ENCODE measurements at places on chromosomes 7 and 10.

- DNase-seq, result peak; percentile 8
Observed at GRCh38 chr7:21300692-21301091, 127.2 kb upstream of the SP4 start.

DNA sequence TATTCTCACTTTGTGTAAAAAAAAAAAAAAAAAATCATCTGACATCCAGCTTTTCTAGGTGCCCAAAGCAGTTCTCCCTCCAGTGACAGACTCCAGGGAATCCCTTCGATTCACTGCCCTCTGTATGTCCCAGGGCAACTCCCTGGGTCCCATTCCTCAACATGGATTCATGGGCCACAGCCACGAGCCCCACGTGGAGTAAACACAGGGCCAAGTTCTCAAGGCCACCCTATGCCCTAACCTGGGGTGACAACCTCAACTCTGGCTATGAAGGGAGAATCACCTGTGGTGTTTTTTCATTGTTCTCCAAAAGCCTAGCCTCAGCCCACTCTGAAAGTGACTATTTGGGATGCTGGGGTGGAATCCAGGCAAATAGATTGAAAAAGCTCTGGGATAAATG lies 3.4 kb downstream of the BNIP3 start:
- no peak for DNase-seq

- DNase-seq, result no peak
Observed at GRCh38 chr7:50542132-50542531, 23.1 kb downstream of the DDC start.

DNA sequence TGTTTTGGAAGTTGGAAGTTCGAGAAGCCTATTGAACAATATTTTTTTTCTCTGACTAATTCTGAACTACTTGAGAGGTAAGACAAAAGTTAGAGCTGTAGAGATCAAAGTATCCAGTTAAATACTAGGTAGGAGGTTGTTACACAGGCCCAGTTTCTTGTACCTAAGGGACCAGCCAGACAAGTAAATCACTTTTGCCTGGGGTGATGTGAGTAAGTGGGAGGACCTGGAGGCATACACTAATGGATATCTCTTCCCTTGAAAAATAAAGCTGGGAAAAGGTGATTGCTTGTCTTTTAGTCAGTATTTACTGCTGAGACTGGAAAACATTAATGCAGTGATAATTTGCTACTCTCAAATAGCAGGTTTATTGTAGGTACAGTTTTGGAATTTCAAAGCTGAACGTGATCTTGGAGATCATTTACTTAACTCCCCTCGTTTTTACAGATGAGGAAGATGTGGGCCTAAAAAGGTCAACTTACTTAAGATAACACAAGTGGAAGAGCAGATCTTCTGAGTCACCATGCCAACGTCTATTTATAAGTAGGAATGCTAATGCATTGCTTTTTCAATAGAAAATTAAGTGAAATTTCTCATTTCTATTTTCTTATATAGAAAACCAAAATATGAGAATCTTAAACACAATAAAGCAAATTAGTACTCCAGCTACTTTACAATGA lies 181.3 kb downstream of the PPP1R9A start:
- no peak for DNase-seq

DNA sequence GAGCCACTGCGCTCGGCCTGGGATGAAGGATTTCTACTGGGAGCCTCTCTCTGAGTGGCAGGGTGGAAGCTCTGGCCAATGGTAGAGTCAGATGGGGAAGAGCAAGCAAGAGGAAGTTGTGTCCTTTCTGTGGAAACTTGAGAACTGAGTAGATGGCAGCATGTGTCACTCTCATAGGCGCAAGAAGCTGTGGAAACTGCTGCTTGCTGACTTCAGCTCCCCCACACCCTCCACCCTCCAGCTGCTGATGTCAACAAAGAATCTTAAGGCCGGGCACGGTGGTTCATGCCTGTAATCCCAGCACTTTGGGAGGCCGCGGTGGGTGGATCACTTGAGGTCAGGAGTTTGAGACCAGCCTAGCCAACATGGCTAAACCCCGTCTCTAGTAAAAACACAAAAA lies 39.8 kb upstream of the SRGN start:
- no peak for DNase-seq
